ENCODE measurements at places on chromosomes 7 and 10.

DNA sequence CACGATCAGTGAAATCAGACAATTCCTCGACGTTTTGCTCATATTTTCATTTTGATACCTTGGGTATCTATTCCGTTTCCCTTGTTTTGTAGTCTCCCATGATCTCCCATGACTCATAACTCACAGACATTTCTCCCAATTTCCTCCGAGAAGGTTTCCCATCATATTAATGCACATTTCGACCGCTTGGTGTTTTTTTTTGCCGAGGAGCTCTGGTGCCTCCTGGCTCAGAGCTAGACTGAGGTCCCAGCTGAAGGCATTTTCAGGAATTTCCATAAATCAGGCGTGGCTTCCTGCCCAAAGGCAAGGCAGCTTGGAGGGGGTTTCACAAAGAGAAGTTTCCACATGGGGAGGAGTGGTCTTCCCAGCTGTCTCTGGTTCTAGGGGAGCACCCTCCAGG lies 148.2 kb upstream of the TNS3 start:
- no peaks in the 10 kb centered on the region for H3K4me1 ChIP-seq
- DNase-seq: no peak
- H3K36me3 ChIP-seq: no peaks in the 10 kb centered on the region
- no peaks in the 10 kb centered on the region for H3K27me3 ChIP-seq
- H3K27ac ChIP-seq: no peak overlapping the region
- H3K4me3 ChIP-seq: no peak overlapping the region

- DNase-seq: no peak
- no peaks in the 10 kb centered on the region for H3K4me1 ChIP-seq
- peaks cover 2% of the 10 kb centered on the region for H3K36me3 ChIP-seq
- peaks cover 29% of the 10 kb centered on the region for H3K27me3 ChIP-seq
- no peak overlapping the region for H3K27ac ChIP-seq
Measured at GRCh38 chr7:1219498-1219897, 13.2 kb upstream of the UNCX start.

DNA sequence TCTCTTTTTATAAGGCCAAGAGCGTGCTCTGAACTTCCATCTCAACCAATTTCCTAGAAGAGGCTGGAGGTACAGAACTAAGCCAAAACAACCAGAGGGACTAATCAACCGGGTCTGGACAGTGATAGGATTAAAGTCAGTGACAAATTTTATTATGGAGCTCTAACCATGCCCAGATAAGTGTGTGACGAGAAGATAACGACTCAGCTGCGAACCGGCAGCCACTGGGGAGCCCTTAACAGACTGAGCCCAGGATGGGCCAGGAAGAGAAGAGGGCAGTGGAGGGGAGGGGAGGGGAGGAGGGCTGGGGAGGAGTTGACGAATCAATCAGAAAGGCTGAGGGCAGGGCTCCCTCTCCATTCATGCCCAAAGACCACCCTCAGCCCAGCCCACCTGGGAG lies 119.9 kb downstream of the PLXNA4 start:
- DNase-seq: no peak
- no peak overlapping the region for H3K27ac ChIP-seq
- H3K36me3 ChIP-seq: peaks cover 5% of the 10 kb centered on the region
- H3K4me1 ChIP-seq: peaks cover 59% of the 10 kb centered on the region
- no peak overlapping the region for H3K4me3 ChIP-seq
- H3K27me3 ChIP-seq: peaks cover 2% of the 10 kb centered on the region

DNA sequence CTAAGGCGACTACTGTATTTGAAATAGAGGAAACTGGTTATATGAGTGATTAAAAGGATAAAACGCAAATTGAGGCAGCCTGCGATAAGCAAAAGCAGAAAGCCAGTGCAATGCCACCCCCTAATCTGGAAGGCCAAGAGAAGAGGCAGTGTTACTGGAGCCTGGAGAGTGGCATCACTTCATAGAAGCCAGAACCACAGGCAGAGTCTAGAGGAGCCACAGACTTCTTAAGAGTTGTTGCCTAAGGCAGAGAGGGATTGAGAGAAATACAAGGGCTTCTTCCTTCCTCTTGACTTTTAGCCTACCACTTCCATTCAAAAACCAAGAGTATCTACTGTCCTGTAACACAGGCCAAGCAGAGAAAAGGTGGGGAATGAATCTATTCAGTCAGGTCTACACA lies 94.9 kb upstream of the SKAP2 start:
- no peaks in the 10 kb centered on the region for H3K36me3 ChIP-seq
- peaks cover 3% of the 10 kb centered on the region for H3K27me3 ChIP-seq
- H3K4me1 ChIP-seq: no peaks in the 10 kb centered on the region
- no peak for DNase-seq

DNA sequence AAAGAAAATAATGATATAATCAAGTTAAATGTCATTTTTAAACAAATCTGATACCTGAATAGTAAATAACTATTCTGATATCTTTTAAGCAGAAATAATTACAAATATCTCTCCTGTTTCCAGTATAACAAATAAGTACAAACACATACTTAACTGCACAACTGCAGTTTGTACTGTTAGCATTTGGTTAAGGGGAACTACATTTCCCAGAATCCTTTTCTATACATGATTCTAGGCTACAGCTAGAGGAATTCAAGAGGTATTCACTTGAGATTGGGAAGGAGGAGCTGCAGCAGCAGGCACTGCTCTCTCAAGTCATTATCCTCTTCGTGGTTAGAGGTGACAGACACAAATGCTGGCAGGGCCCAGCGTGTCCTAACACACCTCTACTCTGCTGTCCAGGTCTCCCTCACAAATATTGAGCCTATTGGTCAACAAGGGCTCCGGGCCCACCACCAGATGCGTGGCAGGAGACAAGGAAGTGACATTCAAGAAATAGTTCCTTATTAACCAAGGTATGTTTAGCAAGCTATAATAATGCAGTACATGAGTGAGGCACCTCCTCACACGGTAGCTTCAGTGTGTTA lies 255.1 kb upstream of the MKLN1 start:
- H3K27me3 ChIP-seq: no peaks in the 10 kb centered on the region
- no peak for DNase-seq
- peak overlapping the region; percentile 23 for H3K27ac ChIP-seq
- H3K4me1 ChIP-seq: peaks cover 33% of the 10 kb centered on the region

- no peak overlapping the region for H3K27ac ChIP-seq
- H3K27me3 ChIP-seq: peaks cover 3% of the 10 kb centered on the region
- no peaks in the 10 kb centered on the region for H3K36me3 ChIP-seq
- H3K4me1 ChIP-seq: peaks cover 2% of the 10 kb centered on the region
- DNase-seq: no peak
Measured at GRCh38 chr10:15314482-15315045, 56.5 kb downstream of the FAM171A1 start.

DNA sequence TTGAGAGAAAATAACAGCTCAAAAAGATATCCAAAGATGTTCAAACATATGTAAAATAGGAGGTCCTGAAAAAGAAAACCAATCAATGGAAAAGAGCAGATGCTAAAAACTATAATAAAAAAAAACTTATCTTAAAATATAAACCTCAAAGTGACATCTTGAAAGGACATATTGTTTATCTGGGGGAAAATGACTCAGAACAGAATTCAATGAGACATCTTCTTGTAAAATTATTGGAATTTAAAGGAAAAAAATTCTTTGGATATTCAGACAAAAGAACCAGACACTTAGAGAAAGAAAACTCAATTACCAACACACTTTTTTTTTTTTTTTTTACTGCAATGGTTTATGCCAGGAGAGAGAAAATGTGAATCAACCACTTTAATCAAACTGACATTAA lies 58.9 kb downstream of the NAMPT start:
- no peak overlapping the region for H3K4me3 ChIP-seq
- no peak overlapping the region for H3K27ac ChIP-seq
- peaks cover 31% of the 10 kb centered on the region for H3K27me3 ChIP-seq
- H3K36me3 ChIP-seq: no peaks in the 10 kb centered on the region

DNA sequence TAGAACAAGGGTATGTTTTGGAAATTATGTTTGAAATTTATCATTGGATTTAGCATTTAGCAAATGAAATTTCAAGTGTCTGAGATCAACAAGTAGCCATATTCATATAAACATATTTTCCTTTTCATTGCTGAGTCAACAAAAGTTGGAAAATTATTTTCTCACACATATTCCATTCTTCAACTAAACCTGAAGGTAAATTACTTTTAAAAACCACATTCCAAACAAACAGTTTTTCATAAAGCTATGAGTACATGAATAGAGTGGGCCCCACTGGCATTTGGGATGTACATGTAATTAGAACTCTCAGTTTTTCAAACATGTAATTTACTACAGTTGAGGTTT lies 178.3 kb upstream of the MKLN1 start:
- H3K36me3 ChIP-seq: peaks cover 2% of the 10 kb centered on the region
- no peak for DNase-seq
- H3K4me1 ChIP-seq: no peaks in the 10 kb centered on the region
- peaks cover 15% of the 10 kb centered on the region for H3K27me3 ChIP-seq

GRCh38 chr10:79116801-79117723 lies 48.3 kb downstream of the ZMIZ1 start:
- no peaks in the 10 kb centered on the region for H3K27me3 ChIP-seq
- no peak overlapping the region for H3K4me3 ChIP-seq
- no peak for DNase-seq
- H3K27ac ChIP-seq: no peak overlapping the region
- H3K36me3 ChIP-seq: peaks cover 2% of the 10 kb centered on the region
- H3K4me1 ChIP-seq: peaks cover 12% of the 10 kb centered on the region

- H3K4me3 ChIP-seq: no peak overlapping the region
- no peak overlapping the region for H3K27ac ChIP-seq
Measured at GRCh38 chr10:7003831-7004395, 406.9 kb downstream of the SFMBT2 start.

GRCh38 chr7:117012284-117012683 lies 59.0 kb downstream of the ST7 start:
- H3K4me3 ChIP-seq: no peak overlapping the region
- H3K27me3 ChIP-seq: peaks cover 40% of the 10 kb centered on the region
- no peaks in the 10 kb centered on the region for H3K36me3 ChIP-seq
- no peak for DNase-seq
- peaks cover 43% of the 10 kb centered on the region for H3K4me1 ChIP-seq

GRCh38 chr7:10268034-10268433 lies 705.6 kb upstream of the PHF14 start:
- no peak overlapping the region for H3K27ac ChIP-seq
- H3K4me3 ChIP-seq: no peak overlapping the region
- H3K27me3 ChIP-seq: no peaks in the 10 kb centered on the region
- H3K36me3 ChIP-seq: no peaks in the 10 kb centered on the region

DNA sequence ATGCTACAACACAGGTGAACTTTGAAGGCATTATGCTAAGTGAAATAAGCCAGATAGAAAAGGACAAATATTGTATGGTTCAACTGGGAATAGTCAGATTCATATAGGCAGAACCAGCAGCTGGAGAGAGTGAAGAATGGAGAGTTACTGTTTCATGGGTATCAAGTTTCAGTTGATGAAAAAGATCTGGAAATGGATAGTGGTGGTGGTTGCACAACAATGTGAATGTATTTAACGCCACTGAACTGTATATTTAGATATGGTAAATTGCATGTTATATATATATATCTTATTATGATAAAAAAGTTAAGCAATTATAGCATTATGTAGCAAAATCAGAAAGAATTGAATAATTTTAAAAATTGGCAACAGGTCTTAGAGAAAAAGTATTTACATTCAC lies 3.9 kb downstream of the LMBR1 start:
- H3K27me3 ChIP-seq: no peaks in the 10 kb centered on the region
- peaks cover 24% of the 10 kb centered on the region for H3K36me3 ChIP-seq
- no peak for DNase-seq
- H3K4me1 ChIP-seq: peaks cover 17% of the 10 kb centered on the region
- H3K27ac ChIP-seq: no peak overlapping the region

DNA sequence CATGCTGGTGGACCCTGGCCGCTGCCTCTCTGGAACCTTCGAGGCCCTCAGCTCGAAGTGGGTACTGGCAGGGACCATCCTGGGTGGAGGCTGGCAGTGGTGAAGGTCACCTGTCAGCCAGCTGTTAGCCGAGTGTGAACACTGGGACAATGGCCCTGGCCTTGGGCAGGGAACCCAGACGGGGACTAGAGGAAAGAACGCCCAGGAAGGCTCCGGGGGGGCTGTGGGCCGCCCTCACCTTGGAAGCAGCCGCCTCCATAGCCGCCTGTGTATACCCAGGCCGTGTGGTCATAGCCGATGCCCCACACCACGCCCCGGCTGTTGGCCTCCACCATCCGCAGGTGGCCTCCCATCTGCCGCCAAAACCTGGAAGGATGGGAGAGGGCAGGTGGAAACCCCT lies 17.6 kb downstream of the BHLHA15 start:
- H3K27me3 ChIP-seq: no peaks in the 10 kb centered on the region
- H3K4me1 ChIP-seq: no peaks in the 10 kb centered on the region
- no peak for DNase-seq
- no peak overlapping the region for H3K4me3 ChIP-seq
- no peak overlapping the region for H3K27ac ChIP-seq

GRCh38 chr10:44196008-44196320 lies 188.9 kb downstream of the CXCL12 start:
- no peaks in the 10 kb centered on the region for H3K27me3 ChIP-seq
- no peaks in the 10 kb centered on the region for H3K4me1 ChIP-seq
- no peak overlapping the region for H3K4me3 ChIP-seq
- DNase-seq: no peak

DNA sequence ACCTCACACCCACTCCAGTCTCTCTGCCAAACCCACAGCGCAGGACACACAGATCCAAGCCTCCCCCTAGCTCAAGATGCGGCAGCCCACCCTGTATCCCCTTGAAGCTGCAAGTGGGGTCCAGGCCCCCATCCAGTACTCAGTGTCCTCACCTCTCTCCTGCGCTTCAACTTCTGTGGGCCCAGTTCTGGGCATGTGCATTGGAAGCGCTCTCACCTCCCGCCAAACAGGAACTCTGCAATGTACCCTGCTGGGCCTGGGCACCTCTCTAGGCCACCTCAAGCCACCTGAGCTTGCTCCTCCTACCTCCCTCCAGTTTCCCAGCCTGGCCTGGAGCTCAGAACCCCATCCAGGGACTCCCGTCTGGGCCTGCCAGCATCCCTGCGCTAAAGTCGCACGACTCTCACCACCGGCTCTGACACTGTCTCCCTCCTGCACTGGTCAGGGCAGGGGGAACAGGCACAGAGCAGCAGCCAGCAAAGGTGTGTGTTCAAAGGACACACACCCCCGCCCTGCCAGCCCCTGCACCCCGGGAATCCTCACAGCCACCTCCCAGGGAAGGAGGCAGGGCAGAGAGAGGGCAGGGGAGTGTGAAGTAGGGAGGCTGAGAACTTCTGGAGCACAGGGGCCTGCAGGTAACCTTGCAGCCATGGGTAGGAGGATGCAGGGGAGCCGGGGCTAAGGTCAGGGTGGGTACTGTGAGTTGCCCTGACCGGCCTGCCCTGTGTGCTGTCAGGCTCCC lies 51.7 kb upstream of the MSMB start:
- peaks cover 6% of the 10 kb centered on the region for H3K27me3 ChIP-seq
- H3K27ac ChIP-seq: no peak overlapping the region
- peaks cover 24% of the 10 kb centered on the region for H3K4me1 ChIP-seq
- no peaks in the 10 kb centered on the region for H3K36me3 ChIP-seq

DNA sequence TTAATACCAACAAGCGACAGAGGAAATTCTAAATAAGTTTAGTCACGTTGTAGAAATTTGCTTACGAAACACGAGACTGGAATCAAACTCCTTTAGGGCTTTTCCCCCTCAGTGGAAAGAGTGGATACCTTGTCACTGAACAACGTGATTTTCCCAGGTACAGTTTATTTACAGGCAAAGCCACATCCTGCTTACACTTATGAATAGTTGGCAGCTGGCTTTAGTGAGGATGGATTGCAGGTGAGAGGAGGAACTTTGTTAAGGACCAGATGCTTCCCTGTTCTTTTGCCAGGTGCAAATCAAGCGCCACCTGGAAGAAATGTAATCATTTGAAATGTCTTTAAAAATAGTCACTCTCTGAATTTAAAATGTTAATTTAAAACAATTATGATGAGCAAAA lies 282.4 kb downstream of the ADARB2 start:
- H3K4me1 ChIP-seq: peaks cover 4% of the 10 kb centered on the region
- H3K27ac ChIP-seq: no peak overlapping the region
- peaks cover 2% of the 10 kb centered on the region for H3K27me3 ChIP-seq
- no peaks in the 10 kb centered on the region for H3K36me3 ChIP-seq

- H3K4me1 ChIP-seq: no peaks in the 10 kb centered on the region
- no peaks in the 10 kb centered on the region for H3K36me3 ChIP-seq
- H3K27ac ChIP-seq: no peak overlapping the region
- DNase-seq: no peak
Measured at GRCh38 chr7:79610313-79610712, 156.8 kb upstream of the MAGI2 start.

Data from activated CD4-positive, alpha-beta T cell treated with anti-CD3 and anti-CD28 coated beads, Interleukin-2, amount 10 ng/mL, durations not matched to agents 24 days and 14 days (primary cell).